Posterior cingulate gyrus (tissue), 11 donors: ENCODE measurements at places on chromosomes 5 and 9.

- no peak for DNase-seq
Measured at GRCh38 chr5:99771296-99771695, 763.9 kb upstream of the FAM174A start.

DNA sequence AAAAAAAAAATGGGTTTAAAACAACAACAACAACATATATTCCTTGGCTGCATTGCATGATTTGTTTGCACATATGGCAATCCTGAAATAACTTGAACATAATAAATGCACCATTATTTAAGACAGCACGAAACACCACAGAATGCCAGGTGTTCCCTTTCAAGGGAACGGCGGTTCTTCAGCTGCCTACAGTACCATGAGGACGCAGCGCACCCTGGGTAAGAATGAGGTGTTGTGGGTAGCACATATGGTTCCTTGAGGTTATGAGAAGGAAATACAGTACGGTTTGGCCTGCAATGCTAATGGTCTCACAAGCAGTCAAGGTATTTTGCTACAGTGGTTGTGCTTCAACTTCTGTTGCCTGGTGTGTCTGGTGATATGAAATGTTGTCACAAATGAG is 174.8 kb downstream of the SLC12A2 start:
- no peak for DNase-seq

DNA sequence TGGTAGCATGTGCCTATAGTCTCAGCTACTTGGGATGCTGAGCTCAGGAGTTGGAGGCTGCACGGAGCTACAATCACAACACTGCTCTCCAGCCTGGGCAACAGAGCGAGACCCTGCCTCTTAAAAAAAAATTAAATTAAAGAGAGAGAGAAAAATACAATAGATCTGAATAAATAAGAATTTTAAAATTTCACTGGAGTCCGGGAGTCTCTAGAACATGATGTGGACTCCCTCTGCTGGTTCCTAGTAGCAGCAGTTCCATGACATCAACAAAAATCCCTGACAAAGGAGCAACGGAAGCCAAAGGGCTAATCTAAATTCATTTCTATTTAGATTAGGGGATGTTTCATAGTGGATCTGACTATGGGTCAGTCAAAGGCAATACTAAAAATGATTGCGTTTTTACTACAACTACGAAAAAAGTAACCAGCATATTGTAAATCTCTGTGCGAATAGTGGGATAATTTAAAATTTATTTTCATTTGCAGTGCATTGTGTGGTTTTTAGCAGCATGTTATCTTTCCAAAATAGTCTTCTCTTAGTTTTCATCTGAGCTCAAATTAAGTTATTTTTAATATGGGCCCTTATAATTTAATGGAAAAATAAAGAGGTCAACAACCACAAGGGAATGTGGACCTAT is 6.7 kb downstream of the INIP start:
- no peak for DNase-seq

GRCh38 chr5:36181774-36182173 is 29.9 kb downstream of the SKP2 start:
- no peak for DNase-seq

DNA sequence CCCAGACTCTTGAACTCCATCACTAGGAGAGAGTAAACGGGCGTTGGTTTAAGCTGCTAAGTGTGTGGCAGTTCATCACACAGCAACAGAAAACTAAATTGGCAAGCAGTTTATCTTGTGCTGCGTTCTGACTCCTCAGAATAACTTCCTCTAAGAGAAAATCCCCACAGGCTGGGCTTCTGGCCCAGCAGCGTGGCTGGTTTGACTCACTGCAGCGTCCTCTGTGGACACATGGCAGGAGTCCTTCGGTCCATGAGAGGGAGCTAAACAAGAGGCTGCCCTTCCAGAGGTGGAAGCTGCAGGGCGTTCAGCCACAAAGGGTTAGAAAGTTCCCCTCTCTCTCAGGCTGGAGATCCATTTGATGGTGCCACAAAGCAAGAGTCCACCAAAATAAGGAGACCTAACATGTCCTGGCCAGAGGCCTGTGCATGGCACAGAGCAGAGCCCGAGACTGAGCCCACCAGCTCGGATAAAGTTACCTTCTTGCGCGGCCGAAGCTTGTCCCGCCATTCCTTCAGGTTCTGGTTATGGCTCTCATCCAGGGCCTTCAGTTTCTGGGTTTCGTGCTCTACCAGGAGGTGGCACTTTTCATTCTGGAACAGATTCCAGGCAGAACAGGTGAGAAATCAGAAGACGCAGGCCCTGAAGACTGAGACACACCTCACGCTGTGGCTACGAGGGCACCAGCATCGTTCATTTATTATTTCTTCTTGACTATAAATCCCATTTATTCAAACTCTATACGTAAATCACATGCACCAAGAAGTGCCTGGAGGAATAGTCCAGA is 46.2 kb upstream of the FBXW11 start:
- DNase-seq: no peak

DNA sequence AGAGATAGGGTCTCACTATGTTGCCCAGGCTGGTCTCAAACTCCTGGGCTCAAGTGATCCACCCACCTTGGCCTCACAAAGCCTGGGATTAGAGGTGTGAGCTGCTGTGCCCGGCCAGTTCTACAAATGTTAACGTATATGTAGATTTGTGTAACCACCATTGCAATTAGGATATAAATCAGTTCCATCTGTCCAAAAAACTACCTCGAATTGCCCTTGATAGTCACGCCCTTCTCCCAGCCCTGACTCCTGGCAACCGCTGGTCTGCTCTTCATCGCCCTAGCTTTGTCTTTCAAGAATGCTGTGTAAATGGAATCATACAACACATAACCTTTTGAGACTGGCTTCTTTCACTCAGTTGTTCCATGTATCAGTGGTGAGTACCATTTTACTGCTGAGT is 46.1 kb upstream of the PPARGC1B start:
- DNase-seq: no peak

- no peak for DNase-seq
Measured at GRCh38 chr5:41346609-41347008, 133.3 kb upstream of the C6 start.

DNA sequence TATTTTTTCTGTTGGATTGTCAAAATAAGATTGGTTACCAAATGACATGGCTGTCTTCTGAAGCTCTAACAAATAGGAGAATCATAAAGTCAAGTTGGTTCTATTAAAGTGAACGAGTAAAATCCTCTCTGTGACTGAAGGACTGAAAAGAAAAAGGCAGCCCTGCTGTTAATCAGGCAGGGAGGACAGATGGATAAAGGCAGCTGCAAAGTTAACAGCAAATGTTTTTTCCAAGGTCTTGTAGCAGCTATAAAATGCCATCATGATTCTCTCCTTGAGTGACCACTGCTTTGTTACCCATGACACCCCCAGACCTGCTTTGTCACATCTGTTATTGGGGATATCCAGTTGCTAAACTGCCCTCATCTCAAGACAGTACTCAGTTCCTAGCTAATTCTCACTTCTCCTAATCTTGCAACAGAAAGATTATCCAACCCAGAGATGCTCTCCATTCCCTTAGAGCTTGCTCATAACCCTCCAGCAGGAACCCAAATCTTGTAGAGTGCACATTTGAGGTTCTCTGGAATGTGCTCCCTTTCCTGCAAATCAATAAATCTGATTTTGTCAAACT is 89.7 kb upstream of the PARP8 start:
- DNase-seq: no peak

DNA sequence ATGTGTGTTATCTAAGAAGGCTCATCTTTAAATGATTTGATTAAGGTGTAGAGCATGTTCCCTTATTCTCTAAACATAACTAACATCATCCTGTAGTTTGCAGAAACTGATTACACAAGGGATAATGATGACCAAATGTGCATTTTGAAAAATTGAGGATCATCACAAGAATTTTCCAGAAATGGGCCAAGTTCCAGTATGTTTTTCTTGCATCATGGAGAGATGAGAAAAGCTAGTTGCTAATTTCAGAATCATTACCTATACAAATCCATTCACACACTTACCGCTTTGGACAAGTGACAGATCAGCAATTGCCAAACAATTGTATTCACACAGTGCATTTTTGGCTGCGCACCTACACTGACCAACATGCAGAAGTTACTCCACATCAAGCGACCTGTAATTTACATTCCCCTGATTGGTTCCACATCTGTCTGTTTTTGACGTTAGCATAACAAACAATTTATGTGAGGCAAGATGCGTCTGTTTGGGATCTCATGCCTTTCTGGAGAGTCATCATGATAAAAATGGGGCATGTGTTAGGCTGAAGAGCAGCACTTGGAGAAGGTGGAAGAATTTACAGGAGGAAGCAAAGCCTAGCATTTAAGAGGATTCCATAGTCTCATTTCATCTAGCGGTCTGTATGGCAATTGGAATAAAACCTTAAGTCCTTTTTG is 2.8 kb upstream of the BNC2 start:
- DNase-seq: no peak

DNA sequence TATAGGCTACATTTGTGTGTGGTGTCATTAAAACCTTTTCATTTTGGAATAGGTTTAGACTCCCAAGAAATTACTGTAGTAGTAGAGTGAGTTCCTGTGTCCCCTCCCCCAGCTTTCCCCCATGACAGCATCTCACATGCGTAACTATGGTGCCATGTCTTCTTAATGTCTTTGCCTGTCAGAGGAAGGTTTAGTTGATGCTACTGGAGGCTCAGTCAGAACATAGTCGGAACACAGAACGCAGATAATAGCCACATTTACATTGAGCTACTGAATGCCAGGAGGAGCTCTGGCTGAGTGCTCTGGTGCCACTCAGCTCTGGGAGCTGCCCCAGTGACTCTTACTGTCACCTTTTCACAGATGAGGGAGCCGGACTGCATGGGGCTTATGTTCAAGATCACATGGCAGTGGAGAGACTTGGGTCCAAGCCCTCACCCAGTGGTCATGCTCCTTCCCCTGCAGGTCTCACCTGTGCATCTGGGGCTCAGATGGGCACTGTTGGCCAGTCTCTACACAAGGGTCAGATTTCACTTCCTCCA is 223.6 kb downstream of the AOPEP start:
- no peak for DNase-seq

DNA sequence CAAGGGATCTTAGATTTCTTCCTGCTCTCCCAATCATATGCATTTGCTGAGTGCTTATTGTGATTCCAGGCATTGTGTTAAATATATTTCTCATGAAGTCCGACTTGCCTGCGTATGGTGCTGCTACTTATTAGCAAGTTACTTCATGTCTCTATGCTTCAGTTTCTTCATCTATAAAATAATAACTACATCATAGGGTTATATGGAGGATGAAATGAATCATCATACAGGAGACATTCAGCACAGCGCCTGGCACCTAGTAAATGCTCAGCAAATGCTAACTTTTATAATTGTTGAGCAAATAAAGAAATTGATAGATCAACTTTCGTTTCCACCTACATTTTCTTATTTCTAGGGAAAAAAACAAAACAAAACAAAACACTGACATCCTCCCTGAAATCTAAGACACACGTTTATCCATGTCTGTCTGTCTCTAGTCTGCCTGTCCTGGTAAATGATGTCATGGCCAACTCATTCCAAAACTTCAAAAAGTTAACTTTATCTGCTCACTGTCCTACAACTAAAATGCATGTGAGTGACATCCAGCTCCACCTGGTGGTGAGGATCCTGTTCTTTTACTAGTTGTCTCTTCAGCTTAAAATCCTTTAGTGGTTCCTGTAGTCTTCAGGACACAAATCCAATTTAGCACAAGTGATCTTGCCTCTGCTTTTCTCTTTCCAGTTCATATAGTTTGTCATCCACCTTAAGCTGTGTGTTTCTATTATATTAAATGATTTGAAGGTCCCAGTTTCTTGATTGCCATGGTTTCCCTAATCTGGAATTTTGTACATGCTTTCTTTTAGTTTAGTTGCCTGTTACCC is 27.7 kb downstream of the PPP3R2 start:
- no peak for DNase-seq

DNA sequence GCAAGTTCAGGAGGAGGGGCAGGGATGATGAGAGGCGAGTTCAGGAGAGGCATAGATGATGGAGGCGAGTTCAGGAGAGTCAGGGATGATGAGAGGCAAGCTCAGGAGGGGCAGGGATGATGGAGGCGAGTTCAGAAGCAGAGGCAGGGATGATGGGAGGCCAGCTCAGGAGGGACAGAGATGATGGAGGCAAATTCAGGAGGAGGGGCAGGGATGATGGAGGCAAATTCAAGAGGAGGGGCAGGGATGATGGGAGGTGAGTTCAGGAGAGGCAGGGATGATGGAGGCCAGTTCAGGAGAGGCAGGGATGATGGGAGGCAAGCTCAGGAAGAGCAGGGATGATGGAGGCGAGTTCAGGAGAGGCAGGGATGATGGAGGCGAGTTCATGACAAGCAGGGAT is 17.8 kb upstream of the SPOCK1 start:
- DNase-seq: no peak
